ENCODE measurements at places on chromosomes 4 and X.

DNA sequence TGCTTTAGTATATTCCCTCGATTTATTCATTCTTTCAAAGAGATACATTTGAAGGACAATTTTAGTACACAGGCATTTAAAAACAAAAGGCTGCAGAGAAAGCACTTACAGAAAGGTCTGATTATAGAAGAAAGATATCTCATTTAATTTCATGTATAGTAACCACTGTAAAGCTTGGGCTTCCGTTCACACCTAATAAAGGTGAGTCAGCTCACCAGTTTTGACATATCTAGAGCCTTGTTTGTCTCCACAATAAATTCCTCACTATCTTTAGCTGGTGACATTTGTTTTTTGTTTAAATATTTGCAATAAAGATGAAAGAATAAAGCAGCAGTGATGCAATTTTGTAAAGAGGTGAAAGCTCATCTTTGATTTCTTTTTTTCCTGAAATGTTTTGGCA is 1.1 kb upstream of the EPHA5 start:
- no peak for DNase-seq

DNA sequence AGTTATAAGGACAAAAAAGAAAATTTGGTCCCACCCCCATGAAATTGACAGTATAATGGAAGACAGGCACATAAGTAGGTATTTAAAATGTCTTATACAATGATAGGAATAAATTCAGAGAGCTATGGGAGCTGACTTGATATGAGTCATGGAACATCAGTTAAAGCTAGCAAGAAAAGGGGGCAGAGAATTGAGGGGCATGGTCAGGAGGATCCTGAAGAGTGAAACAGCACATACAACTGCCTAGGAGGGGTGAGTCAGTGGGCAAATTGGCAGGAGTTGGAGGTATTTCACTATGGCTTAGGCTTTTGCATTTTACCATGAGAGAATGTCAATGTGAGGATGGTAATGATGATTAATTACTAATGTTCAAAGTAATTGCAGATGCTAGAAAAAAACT is 95.4 kb upstream of the BANK1 start:
- no peak for DNase-seq

GRCh38 chrX:131795442-131796229 is 227.5 kb upstream of the STK26 start:
- no peak for DNase-seq

DNA sequence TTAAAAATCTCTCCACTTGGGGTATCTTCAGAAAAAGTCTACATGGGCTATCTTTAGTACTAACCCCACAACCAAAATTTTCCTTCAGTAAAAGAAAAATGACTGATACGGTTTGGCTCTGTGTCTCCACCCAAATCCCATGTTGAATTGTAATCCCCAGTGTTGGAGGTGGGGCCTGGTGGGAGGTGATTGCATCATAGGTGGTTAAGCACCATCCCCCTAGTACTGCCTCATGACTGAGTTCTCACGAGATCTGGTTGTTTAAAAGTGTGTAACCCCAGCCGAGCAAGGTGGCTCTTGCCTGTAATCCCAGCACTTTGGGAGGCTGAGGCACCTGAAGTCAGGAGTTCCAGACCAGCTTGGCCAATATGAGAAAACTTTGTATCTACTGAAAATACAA is 66.8 kb downstream of the USP46 start:
- no peak for DNase-seq

- no peak for DNase-seq
These were observed 132.7 kb downstream of the CPZ start for GRCh38 chr4:8725071-8725841.

GRCh38 chr4:165152527-165152926 is 39.9 kb upstream of the TMEM192 start:
- DNase-seq, result no peak

- no peak for DNase-seq
These were observed 105.3 kb downstream of the DTHD1 start for GRCh38 chr4:36386691-36387090.

DNA sequence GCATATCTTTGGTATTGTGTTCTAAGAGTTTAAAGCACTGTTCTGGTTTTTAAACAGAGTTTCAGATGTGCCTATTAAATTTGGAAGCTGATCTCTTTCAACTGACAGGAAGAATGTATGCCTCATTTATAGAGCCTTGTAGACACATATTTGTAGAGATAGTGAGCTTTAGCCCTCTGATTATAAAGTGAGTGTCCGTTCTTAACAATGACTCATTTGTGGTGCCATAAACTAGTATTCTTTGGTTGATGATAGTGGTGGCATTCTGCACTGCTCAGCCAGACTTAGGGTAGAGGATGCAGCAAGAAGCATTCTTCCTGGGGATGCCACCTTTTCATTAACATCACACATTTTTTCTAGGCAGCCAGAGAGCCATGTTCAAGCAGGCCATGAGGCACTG is 121.7 kb downstream of the TLL1 start:
- no peak for DNase-seq

GRCh38 chr4:25818371-25818871 is 44.4 kb downstream of the SEL1L3 start:
- DNase-seq, result no peak

DNA sequence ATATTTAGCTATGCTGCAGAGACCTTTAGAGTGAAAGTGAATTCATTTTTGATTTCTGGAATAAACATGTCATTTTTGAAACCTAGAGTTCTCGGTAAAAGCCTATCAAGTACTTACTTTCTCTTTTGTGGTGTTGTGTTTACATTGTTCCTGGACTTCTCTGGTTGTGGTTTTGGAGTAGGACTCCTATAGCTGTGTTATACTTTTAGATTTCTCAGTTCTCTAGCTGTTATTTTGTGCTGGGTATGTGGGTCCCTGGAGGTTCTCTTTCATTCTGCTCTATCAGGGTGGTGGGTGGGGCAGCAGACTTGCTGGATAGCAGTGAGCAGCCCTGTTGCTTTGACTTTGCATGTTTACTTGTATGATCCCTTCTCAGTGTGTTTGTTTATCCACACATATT is 25.6 kb upstream of the MSMO1 start:
- DNase-seq, result no peak

DNA sequence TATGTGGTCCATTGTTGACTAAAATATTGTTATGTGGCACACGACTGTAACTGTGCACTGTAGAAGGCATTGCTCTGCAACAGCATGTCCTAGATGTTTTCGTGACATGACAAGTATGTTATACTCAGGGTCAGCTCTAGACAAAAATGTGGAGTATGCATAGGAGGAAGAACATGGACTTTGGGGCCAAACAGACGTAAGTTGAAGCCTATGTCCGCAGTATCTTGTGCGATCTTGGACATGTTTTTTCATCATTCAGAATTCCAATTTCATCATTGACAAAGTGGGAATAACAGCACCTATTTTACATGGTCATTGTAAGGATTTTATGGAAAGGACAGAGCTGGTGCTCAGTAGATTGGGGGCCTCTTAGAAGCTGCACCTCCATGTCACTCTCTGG is 27.7 kb upstream of the PROM1 start:
- no peak for DNase-seq

DNA sequence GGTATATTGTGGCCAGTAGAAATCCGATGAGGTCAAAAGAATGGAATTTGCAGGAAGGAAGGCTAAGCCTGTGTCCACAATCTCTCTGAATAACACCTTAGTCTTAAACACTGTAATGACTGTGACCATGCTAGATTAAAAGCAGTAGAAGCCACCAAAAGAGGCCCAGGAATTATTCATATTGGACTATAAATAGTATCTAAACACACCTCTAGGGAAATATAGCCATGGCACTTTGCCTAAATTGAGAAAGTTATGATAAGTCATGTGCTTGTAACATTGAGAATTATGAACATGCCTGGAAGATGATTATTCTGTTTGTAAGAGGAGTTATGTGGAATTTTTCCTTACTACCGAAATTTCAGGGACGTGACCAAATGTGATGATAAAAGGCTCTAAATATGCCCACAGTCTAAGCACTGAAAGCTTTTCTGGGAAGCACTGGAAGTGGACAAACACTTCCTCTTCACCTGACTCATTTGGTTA is 298.5 kb downstream of the KCTD8 start:
- no peak for DNase-seq

Measured in AG09319 (cell line).